ENCODE measurements at places on chromosomes 2 and 18.

DNA sequence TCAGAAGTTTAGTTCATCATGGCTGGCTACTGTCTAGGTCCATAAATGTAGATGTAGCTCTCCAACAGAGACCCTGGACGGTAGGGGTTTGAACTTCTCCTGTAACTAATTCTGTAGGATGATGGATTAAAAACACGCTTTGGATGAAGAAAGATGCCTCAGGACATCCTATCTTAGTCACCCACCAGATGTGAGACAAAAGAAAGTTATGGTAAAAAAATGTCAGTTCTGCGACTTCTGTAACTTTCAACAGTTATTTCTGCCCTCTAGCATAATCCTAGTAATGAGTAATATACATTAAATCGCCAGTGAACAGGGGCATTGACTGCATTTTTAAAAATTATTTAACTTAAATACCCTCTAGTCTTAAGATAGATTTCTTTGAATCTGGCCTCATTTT lies 210.1 kb upstream of the LRATD1 start:
- no peak for DNase-seq

- DNase-seq: no peak
Observed at GRCh38 chr2:203732092-203732952, 25.9 kb downstream of the CD28 start.

- no peak for DNase-seq
Observed at GRCh38 chr2:177689623-177690022, 297.1 kb downstream of the AGPS start.

- DNase-seq: no peak
Observed at GRCh38 chr2:75361486-75361885, 162.2 kb upstream of the TACR1 start.

DNA sequence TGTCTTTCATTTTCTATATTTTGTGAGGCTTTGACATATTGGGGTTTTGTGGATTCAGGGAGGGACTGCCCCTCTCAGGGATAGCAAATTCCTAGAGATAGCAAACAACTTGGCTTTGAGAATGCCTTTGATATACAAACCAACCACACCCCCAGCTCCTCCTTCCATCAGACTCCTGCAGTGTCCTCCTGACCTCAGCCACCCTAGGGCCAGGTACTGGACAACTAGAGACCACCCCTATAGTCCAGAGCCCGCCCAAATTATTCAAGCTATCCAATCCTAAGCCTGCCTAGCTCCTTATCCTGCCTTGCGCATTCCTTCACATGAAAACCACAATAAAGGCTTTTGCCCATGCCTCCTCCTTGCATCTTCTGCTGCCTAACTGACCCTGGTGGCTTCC lies 22.9 kb upstream of the STAM2 start:
- DNase-seq: no peak

GRCh38 chr18:57077786-57078552 lies 68.9 kb upstream of the BOD1L2 start:
- no peak for DNase-seq

GRCh38 chr18:47215554-47216138 lies 35.8 kb downstream of the SKOR2 start:
- no peak for DNase-seq

Measured in stimulated activated CD8-positive, alpha-beta memory T cell treated with anti-CD3 and anti-CD28 coated beads, Interleukin-7, amount 100 ng/mL, for 24 hours (primary cell).